HCT116 (cell line): ENCODE measurements at places on chromosomes 6 and 20.

- no peak for DNase-seq
These were observed at the start of gene HIVEP1 for GRCh38 chr6:12012038-12012557. TSS of gene HIVEP1 (plus strand) at chr6:12012312. CDS start at chr6:12015629, 3,317 bp downstream.

DNA sequence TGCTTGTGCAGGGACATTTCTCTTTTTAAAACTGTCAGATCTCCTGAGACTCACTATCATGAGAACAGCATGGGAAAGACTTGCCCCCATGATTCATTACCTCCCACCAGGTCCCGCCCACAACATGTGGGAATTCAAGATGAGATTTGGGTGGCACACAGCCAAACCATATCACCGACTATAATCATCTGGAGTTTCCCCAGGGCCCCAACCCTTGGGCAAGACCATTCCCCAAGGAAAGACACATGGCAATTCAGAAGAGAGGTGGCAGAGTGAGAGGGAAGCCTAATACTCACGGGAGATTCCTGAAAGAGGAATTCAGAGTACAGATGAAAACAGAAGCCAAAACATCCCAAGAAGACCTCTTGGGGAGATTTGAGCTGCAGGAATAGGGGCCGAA, 291.0 kb upstream of the PLCB4 start:
- no peak for DNase-seq

DNA sequence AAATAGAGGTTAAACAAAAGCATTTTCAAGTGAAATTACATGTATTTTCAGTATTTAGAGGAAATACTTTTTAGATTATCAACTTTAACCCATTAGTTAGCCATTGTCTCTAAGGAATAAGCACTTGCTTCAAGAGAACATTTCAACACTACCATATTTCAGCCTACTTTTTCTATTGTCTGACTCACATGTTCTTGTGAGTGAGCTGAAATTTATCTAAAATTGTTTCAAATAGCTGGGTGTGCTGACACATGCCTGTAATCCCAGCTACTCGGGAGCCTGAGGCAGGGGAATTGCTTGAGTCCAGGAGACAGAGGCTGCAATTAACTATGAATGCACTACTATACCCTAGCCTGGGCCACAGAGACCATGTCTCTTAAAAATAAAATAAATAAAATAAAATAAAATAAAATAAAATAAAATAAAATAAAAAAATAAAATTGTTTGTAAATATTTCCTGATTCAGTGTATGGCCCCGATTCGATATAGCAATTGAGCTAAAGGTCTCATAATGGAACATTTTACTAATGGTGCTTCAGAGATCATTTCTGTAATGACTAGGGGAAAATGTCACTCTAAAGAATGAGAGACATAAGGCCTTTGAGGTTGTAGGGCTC, 324.6 kb upstream of the PLCB4 start:
- no peak for DNase-seq

DNA sequence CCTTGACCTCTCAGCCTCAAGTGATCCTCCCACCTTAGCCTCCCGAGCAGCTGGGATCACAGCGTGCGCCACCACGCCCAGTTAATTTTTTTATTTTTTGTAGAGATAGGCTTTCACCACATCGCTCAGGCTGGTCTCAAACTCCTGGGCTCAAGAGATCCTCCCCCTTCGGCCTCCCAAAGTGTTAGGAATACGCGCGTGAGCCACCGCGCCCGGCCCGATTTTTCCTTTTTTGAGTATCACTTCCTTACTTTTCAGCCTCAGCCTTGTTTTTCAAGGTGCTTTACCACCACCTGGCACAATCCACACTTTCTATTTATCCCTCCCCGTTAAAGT, 791 bp upstream of the STX11 start:
- DNase-seq = no peak

- no peak for DNase-seq
These were observed 98.6 kb upstream of the GPR6 start for GRCh38 chr6:109879521-109879920.

DNA sequence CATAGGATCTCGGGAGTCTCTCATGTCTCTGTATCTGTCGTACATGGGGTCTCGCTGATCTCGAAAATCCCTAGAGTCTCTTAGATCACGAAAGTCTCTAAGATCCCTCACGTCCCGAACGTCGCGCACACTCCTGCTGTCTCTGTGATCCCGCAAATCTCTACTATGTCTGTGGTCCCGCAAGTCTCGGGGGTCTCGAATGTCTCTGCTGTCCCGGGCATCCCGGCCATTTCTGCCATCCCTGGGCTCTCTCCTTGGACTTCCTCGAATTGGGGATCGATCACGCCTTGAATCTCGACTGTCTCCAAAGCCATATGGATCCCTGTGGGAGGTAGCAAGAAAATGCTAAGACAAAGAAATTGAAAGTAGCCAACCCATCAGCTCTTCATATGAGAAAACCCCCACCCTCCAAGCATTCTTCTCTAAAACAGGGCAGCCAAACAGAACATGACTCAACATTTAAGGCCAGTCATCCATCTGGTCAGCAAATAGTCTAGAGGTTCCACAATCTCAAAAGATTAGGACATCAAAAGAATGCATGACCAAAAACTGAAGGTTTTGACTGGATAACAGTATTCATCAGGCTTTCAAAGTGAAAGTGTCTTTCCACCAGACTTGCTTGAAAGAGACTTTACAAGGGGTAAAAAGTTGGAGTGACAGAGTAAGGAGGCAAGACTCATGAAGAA, 19.4 kb downstream of the NCOA5 start:
- DNase-seq = no peak

- no peak for DNase-seq
These were observed 40.4 kb downstream of the TRAM2 start for GRCh38 chr6:52536424-52536916.

DNA sequence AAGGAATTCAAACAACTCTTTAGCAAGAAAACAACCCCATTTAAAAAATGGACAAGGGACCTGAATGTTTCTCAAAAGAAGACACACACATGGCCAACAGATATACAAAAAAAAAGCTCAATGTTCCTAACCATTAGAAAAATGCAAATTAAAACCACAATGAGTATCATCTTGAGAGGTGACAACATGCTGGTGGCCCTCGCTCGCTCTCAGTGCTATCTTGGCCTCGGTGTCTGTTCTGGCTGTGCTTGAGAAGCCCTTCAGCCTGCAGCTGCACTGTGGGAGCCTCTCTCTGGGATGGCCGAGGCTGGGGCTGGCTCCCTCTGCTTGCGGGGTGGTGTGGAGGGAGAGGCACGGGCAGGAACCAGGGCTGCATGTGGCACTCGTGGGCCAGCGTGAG, 13.4 kb downstream of the SPINT4 start:
- no peak for DNase-seq

- DNase-seq = no peak
These were observed 57.3 kb upstream of the CST7 start for GRCh38 chr20:24891546-24892393.

DNA sequence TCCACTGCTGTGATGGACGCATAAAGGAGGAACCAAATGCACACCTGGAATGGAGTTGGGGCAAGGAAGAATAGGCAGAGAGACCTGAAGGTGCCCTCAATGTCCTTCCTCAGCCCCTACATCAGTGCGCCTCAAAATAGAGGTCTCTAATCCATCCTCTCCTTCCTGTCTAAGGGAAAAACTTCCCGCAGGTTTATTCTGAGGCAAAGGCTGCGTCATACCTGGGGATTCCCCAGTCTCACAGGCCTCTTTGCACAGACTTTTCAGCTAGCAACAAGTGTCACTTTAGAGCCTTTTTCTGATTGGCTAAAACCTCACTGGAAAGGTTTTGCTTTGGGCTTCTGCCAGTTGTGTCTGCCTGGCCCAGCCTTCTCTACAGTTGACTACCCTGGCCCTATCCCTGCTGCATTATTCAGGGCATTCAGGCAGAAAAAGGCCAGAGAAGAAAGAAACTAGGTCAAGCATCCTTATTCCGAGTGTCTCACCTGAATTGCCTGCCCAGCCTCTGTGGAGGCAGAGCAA, 1.8 kb upstream of the HLA-DQB1 start:
- DNase-seq = peak; percentile 41

DNA sequence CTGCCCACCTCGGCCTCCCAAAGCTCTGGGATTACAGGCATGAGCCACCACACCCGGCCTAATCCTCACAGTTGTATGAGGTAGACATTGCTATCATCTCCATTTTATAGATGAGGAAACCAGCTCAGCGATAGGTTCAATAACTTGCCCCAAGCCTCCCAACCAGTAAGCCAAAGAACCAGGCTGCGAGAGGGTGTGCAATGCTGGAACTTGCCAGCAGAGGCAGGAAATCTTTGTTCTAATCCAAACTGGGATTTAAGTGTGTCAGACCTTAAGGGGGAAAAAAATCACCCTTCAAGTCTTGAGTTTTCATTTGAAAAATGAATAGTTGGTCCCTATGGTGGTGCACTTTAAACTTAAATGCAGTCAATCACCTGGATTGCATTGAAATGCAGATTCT, 20.1 kb upstream of the RNGTT start:
- peak; percentile 35 for DNase-seq

- peak; percentile 34 for DNase-seq
These were observed 2.5 kb upstream of the TFAP2B start for GRCh38 chr6:50816115-50816675.

GRCh38 chr6:38572186-38572813, 67.4 kb downstream of the BTBD9 start:
- DNase-seq = no peak

- DNase-seq = no peak
These were observed 34.9 kb downstream of the UBD start for GRCh38 chr6:29524444-29525310.

- no peak for DNase-seq
These were observed 34.9 kb upstream of the GTSF1L start for GRCh38 chr20:43761386-43762340.

DNA sequence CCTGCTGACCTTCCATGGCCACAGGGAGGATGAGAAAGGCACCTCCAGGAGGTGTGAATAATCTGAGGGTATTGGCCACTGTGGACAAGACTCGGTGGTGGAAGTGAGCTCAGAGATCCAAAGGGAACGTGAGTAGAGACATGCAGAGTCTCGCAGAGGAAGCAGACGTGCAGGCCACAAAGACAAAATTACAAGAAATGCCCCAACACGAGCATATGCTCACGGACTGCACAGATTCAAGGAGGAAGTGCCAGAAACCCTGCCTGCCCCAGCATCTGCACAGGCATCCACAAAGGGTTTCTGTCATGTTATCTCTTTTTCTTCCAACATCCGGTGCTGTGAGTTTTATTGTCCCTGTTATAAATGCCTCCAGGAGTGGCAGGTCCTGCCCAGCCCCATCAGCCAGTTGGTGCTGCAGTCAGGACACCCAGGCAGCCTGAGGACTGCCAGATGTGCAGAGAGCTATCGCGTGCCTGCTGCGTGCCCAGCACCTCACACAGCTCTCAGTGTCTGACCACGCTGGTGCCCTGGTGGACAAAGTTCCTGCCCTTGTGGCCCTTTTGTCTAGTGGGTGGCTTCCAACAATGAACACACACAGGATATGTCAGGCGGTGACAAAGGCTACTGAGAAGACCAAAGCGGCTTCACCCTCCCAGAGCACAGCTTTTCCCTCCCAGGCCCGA, 34.0 kb upstream of the FANCE start:
- DNase-seq = no peak

DNA sequence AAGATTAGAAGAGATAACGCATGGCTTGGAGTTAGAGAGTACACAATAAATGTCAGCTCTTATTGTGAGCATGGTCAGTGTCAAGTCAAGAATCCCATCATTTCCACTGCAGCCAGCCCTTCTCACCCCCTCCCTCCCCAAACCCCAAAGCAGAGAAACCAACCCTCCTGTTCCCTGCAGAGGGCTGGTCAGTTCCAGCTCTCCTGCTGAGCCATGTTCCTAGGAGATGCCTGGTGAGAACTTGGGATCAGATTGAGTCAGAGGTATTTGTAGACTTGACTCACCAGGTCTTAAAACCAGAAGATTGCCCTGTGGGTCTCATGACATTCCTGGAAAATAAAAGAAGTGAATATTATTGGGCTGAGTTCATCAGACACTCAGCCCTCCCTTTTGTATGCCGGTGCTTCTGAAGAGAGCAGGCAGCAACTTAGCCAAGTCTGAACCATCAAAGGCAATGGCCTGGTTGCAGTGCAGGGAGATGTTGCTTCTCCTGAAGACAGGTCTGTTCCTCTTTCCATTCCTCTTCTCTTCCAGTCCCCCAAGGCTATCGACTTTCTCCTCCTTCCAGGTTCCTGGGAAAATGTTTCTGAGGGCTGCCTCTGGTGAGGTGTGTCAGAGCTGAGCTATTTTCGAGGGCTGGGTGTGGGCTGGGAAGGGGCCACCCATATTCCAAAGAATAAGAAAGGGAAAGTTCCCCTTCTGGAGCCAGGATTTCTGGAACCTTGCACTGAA, 278.2 kb upstream of the SUPT3H start:
- peak; percentile 94 for DNase-seq

- no peak for DNase-seq
These were observed 58.9 kb upstream of the MCM9 start for GRCh38 chr6:118993803-118994251.

DNA sequence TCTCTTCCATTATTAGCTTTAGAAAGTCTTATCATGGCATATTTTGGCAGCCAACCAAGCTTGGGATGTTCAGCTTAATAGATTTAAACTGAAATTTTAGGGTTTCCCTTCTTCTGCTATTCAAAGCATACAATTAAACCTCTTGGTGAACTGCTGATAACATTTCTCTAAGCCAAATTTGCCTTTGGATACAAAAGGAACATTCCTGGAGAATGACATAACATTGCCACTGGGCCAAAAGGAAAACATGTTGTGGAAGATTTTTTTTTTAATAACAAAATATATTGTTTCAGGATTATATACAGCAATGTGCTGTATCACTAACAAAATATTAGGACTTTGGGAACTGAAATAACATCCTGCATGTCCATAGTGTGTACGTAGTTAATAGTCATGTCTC, 215.1 kb upstream of the TBX18 start:
- DNase-seq = no peak

- no peak for DNase-seq
These were observed 22.0 kb upstream of the FRMD1 start for GRCh38 chr6:168100803-168101589.

- DNase-seq = no peak
These were observed 203.2 kb downstream of the SIM1 start for GRCh38 chr6:100261486-100261885.

GRCh38 chr20:33522256-33522820, 32.4 kb downstream of the CBFA2T2 start:
- no peak for DNase-seq

DNA sequence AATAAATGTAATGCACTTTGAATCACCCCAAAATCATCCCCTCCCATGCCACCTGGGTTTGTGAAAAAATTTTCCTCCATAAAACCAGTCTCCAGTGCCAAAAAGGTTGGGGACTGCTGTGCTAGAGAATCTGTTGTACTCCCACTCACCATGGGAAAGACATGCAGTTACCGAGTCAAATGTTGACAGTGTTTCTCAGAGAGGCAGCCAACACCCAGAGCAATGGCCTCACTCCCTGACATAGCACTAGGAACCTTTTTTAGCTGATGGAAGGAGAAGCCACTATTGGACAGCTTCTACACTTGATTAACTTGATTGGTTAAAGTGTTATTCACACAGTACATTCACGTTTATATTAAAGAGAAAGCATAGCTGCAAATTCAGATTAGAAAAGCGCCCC, 59.8 kb upstream of the MANEA start:
- DNase-seq = no peak

DNA sequence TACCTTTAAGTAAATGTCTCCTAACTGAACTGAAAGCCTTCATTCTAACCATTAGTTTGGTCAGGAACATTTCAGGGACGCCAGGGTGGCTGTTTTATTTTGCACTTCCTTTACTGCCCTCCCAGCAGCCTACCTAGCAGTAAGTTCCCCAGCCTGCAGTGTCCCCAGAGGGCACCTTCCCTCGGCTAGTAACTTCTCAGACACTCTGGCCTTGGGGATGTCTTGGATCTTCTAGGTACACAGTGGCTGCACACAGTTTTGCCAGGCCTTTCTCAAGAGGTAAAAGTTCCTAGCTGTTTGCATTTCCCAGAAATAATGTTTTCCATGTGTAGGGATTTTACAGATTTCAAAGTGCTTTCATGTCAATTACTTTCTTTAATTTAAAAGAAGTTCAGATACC, 378 bp upstream of the LAMA2 start:
- no peak for DNase-seq
